A549 treated with dexamethasone at 1 μM for 4 hours (cell line): ENCODE measurements at places on chromosomes 16 and 17. TPM values are rescaled to one million over a fixed set of nuclear protein-coding genes. Genes with fewer than 3 reads are reported as not detected.

ORC6 gene
- total RNA-seq = 35.3 to 43.0 TPM (median 41.6 TPM) in 5 replicates

KRTAP2-3 gene
- 0.18 TPM in 1 of 5 replicates, not detected in the others for total RNA-seq

ARL4D gene
- 19.0 to 28.9 TPM (median 24.5 TPM) in 5 replicates for total RNA-seq

NPIPA2 gene
- total RNA-seq = 1.2 to 2.7 TPM (median 1.8 TPM) in 5 replicates

HS3ST6 gene
- 1.2 to 1.9 TPM (median 1.6 TPM) in 5 replicates for total RNA-seq

TSPAN10 gene
- total RNA-seq = 4.0 to 5.5 TPM (median 4.3 TPM) in 5 replicates

AKAP1 gene
- total RNA-seq = 46.0 to 60.5 TPM (median 55.6 TPM) in 5 replicates

DNAAF8 gene
- 0.83 to 1.4 TPM (median 1.1 TPM) in 5 replicates for total RNA-seq
